ENCODE measurements at places on chromosomes 2 and 18.

GRCh38 chr2:43274055-43274454, 47.6 kb upstream of the ZFP36L2 start:
- DNase-seq = no peak

- no peak for DNase-seq
These were observed 51.8 kb upstream of the CYRIA start for GRCh38 chr2:16717477-16717876.

- DNase-seq = no peak
These were observed 1071.7 kb downstream of the RPIA start for GRCh38 chr2:89763254-89763580.

DNA sequence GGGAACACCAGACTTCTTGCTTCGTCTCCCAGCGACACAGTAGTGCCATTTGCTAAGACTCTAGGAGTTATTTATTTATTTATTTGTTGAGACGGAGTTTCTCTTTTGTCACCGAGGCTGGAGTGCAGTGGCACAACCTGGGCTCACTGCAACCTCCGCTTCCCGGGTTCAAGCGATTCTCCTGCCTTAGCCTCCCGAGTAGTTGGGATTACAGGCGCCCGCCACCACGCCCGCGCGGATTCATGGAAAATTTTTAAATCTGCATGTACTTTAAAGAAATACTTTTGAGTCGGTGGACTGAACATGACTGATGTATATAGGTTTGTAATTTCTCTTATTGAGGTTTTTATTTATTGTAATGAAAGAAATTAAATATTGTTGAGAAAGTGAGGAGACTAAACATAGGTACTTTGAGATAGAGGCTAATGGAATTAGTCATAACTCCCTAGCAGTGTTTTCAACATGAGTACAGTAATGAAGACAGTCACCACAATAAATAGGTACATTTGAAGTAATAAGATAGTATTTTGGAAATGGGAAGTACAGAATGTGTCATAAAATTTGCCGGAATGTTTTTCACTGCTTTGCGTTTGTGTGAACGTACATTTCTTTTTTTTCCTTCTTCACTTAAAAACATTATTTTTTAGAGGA, 983 bp downstream of the MTX2 start:
- DNase-seq = no peak

GRCh38 chr2:239021224-239021623, 173.3 kb downstream of the TWIST2 start:
- no peak for DNase-seq

DNA sequence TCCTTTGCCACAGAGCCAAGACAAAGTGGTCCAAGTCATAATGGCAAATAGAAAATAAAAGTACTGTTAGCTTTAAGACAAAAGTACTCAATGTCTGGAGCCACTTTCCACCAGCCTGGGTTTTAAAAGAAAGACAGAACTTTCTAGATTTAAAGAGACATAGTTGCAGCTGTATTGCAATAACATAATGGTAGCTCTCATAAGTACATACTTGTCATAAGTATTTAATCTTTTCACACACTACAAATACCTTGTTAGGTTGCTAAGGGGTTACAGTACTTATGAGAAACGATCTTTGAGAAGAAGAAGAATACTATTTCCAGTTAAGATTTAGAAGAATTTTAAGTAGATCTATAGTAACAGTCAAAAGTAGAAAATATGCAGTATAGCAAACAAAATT, 28.9 kb upstream of the AQP4 start:
- no peak for DNase-seq

DNA sequence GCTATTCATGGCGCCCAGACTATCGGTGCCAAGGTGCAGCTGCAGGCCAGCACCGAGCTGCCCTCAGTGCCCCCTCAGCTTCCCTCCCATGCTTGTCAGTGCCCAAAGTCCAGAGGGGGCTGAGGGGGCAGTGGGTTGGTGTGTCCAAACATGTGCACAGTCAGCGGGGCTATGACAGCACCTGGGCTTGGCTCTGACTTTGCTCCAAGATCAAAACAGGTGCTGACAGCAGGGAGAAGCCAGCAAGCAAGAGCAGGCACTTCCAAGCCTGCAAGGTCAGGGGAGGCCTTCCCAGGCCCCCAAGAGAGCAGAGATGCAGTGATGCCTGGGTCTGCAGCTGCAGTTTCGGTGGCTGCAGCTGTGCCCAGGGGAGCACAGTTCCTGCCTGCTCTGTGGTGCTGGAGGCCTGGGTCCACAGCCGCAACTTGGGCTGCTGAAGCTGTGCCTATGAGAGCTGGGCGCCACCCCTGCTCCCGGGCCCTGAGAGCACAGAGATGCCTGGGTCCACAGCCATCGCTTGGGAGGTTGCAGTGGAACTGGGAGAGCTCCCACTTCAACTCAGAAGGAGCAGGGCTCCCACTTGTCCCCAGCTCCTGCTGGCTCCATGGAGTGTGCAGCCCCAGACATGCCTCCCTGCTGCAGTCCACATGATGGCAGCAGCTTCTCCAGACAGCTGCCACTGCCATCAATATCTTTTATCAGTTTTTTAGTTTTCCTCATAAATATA, 775.3 kb upstream of the POU3F3 start:
- no peak for DNase-seq

GRCh38 chr2:235148201-235149170, 196.7 kb downstream of the SH3BP4 start:
- no peak for DNase-seq

DNA sequence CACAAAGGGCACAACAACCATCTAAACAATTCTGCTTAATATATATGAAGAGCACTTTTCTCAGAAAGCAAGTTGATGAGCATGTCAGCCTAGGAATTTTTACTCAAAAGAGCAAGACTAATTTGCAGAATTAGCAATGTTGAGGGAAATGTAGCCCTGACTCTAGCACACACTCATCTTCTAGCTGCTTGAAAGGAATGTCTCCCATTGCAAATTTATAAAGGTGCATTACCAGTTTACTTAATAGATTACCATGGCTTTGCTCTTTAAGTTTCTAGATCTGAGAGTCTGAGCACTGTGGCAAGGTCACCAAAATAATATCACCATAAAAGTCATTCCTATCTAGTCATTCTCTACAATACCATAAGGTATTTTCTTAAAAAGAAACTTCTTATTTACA, 40.8 kb downstream of the USP40 start:
- no peak for DNase-seq

- no peak for DNase-seq
These were observed 3.3 kb downstream of the GAD1 start for GRCh38 chr2:170819680-170820664.

DNA sequence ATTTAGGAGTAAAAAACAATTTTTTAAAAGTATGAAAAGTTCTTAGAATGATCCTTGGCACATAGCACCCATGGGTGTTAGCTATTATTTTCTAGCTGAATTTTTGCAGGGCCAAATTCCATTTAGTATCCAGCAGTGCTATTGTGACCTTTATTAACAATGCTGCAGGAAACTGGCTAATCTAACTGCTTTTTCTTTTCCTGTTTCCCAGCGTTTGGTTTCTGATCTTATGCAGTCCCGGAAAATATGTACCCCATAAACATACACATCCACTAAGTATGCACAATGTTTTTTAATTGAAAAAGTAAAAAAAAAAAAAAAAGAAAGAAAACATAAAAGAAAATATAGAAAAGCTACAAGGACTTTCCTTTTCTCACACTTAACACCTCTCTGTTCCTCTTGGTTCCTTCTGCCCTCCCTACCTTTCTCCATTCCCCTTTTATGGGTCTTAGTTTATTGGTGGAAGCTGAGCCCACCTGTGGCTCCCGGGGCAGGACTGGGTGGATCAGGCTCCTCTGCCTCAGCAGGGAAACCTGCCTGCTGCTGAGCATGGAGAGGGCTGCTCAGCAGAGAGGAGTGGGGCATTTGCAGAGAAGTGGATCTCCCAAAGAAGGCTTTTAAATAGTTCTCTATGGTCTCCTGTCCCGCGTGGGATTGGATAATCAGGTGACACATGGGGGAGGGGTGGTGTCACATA, 9.3 kb upstream of the SLC16A14 start:
- no peak for DNase-seq

DNA sequence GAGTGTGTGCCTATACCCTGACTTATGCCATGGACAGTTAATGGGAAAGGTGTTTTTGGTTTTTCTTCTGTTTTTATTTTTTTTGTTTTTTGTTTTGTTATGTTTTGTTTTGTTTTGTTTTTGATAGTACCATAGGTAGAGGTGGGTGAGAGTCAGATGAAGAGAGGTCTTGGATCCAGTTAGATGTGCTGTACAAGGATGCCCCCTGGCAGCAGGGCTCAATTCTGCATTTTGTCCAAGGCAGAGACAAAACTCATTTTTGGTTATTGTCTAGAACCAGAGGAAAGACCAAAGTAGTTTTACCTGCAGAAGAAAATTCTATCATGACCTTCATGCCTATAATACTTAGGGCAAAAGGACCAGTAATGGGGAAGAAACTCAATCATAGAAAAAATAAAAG, 48.5 kb downstream of the SLC5A7 start:
- no peak for DNase-seq

GRCh38 chr2:210477496-210477895, 937 bp upstream of the LANCL1 start:
- no peak for DNase-seq

DNA sequence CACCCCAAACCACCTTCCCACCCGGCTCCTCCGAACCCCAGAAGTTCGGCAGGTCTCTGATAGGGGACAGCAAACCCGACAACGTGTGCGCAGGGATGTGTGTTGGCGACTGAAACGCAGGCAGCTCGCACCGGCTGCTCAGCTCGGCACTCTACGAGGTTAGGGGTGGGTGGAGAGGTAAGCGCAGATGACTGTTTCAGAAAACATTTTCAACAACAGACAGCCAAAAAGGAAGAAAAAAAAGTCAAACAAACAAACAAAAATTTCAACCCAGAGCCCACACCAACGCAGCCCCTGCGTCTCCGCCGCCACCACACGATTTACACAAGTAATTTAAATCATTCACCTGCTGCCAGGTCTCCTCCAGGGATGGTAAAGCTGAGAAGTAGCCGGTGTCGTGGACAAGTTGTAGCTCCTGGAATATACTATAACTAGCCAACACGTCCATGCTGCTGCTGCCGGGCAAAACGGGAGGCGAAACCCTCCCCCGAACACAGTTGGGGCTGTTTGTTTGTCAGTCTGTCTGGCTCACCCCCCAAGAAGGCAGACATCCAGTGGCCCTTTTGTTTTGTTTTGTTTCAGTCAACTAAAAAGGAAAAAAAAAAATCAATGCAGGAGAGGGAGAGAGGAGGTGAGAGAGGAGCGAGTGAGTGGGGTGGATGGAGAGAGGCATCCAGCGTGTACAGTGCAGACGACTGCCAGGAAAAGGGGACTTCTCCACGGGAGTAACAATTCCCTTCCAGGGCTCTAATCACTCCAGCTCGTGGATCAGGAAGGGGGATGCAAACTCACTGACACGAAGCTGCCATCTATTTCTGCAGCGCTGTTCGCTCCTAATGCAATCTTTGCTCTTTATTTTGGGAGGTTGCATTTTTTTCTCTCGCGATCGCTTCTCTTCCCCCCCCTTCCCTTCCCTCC, at the start of gene KLF7:
Gene KLF7, minus strand, starts transcription at position 828 of the 918 bp plus-strand sequence. Its CDS starts 380 bp downstream, at position 448.
- DNase-seq = no peak

DNA sequence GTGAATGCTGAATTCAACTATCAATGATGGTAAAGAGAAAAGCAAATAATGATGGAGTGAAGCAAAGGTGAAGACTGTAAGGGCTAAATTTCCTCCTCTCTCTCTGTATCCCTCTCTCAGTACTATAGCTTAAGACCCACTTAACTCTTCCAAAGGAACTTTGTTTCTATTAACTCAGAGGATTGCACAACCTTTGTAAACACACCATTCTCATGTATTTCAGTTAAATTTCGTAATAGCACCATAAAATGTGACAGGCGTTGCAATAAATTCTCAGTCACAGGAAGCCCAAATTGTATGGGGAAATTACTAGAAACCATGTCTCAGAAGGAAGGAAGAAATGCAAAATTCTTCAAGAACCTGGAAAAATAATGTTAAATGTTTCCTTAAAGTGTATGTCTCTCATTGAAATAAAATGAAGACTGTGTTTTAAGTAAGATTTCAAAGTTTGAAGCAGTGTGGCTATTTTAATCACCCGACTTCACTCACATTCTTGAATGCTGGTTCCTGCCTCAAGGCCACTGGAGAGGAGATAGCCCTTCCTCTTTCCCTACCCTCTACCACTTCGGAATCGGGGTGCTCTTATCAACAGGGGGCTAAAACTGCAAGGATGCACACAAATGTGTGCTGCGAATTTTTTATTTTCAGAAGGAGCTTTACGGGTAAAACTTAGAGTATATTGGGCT, 112.1 kb downstream of the FTCDNL1 start:
- DNase-seq = no peak

GRCh38 chr18:10405014-10405493, 49.4 kb upstream of the APCDD1 start:
- DNase-seq = no peak

DNA sequence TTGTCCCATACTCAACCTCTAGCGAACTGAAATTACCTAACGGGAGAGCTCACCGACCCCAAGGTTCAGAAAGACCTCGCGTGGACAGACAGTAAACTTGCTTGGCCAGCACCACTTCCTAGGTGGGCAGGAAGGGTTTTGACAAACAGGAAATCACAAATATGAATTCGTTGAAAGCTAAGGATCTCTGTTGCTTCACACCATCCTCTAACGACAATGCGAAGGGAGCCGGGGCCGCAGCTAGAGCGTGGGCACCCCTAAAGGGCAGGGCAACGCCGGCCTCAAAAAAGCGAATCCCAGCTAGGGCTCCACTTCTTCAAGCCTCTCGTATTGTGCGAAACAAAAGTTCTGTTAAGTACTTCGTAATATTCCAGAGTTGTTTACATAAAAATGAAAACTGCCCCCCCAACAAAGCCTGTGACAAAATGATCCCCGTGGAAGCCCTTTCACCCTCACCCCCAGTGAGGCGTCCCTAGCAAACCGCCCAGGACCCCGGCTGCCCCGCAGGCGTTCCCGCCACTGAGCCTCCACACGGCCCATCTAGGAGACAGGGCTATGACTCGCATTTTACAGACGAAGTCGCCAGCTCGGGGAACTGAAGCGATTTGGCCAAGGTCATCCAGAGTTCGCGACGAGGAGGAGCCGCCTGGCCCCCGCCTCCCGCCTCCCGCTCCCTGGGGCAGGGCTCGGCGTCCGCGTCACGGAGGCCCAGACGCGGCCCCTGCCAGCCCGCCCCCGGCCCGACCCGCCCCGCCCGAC, 548 bp downstream of the KANSL3 start:
- peak; percentile 16 for DNase-seq

- no peak for DNase-seq
These were observed 232.7 kb downstream of the ALPK2 start for GRCh38 chr18:58396144-58396543.

GRCh38 chr2:216119986-216120385, 10.8 kb downstream of the XRCC5 start:
- no peak for DNase-seq

GRCh38 chr2:115580784-115581183, 1138.3 kb downstream of the DPP10 start:
- DNase-seq = no peak

DNA sequence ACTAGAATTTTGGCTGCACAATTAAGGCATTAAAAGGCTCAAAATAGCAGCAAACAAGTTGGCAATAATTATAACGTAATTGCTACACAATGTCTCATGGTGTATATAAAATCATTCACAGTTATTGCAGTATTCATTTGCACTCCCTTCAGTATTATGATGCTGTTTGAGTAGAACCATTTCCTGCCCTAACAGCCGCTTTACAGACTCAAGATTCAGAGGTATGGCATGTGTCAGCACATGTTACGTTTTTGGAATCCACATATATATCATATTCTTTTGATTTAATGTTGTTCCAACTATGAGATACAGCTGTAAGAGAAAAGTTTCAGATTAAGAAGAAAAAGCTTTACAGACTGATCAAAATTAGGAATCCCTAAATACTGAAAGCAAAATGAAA, 56.3 kb upstream of the NCKAP5 start:
- no peak for DNase-seq

GRCh38 chr2:217520356-217521010, 482.3 kb downstream of the TNS1 start:
- no peak for DNase-seq
